Fibroblast of skin of scalp (primary cell): ENCODE measurements at places on chromosomes 11 and 22.

GRCh38 chr22:37529652-37530345 lies 10.6 kb upstream of the CARD10 start:
- DNase-seq, result no peak

DNA sequence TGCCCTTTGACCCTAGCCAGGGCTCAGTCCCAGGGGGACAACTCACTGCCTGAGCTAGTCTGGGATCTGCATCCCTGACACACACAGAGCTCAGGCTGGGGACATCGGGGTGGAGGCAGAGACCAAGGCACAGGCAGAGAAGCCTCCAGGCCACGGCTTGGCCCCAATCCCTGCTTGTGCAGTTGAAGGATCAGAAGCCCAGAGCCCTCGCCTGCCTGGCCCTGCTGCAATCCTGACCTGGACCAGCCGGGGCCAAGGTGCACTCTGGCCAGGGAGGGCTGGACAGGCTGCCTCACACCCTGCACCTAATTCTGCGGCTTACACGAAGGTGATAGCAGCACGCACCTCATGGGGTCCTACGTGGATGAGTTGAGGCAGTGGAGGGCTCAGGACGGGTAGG lies 34.6 kb downstream of the WNT7B start:
- no peak for DNase-seq

DNA sequence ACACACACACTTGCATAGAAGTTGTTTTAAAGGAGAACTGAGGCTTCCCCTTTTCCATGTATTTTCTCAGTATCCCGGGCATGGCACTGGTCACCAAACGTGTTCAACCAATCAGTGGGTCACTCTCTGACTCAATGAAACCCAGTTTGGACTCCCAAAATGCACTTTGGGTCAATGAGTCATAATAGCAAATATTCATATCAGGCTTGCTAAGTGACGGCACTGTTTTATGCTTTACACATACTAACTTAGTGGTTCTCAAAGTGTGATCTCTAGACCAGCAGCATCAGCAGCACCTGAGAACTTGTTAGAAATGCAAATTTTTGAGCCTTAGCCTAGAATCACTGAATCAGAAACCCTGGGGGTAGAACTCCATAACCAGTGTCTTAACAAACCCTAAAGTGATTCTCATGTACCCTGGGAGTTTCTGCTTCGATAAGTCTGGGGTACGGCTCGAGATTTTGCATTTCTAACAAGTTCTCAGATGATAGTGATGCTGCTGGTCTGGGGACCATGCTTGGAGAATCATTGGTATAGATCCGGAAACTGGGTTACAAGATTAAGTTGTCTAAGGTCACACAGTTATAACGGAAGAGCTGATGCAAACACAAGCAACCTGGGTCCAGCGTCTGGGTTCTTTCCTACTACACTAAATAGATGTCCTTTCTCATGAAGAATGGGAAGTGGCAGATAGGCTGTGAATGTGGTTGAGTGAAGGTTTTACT lies 35.6 kb downstream of the ETS1 start:
- DNase-seq, result no peak

- DNase-seq, result no peak
Observed at GRCh38 chr22:50516891-50517290, 8.5 kb downstream of the SCO2 start.

- DNase-seq, result peak; percentile 37
Observed at GRCh38 chr11:102564110-102564509, 33.6 kb upstream of the MMP7 start.

DNA sequence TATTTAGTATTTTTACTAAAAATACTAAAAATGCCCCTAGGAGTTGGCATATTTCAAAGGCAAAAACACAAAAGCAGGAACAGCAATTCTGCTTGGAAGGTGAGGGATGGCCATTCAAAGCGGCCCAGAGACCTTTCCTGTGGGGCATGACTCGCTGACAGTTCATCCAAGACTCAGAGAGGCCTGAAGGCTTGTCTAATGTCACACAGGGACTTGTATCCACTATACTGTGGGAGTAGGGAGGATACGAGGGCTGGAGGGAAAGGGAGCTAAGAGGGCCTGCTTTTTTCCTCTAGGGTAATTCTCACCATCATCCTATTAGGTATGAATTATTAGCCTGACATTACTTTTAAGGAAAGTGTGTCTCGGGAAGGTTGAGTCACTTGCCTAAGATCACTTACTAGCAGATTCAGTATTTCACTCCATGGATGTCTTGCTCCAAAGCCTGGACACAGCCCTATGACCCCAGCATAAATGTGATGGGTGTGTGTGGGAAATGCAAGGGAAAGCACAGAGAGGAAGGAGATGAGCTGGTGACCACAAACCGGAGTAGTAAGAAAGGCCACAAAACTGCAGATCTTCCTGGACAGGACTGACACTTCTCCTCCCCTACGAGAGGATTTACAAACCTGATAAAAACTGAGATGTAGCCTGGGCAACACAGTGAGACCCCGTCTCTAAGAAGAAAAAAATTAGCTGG lies 16.7 kb upstream of the UCP3 start:
- DNase-seq, result peak; percentile 8

DNA sequence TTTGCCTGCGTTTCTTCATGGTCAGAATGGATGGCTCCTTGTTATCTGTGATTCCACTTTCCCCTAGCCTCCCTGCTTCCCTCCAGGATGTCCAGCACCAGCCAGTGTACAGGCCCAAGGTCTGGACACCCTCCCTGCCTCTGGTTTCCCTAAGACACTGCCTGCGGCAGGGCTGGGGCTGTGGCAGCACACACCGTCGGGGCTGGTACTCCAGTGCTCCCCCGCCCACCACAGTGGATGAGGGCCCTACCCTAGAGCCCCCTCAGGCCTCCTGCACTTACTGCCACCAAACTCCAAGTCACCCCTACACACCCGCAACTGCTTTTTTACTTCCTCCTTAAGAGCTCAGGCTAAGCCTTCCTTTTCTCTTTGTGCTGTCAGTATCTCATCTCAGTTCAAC lies 28.9 kb downstream of the ZNF214 start:
- no peak for DNase-seq

GRCh38 chr11:129595038-129595962 lies 219.7 kb downstream of the BARX2 start:
- DNase-seq, result no peak

DNA sequence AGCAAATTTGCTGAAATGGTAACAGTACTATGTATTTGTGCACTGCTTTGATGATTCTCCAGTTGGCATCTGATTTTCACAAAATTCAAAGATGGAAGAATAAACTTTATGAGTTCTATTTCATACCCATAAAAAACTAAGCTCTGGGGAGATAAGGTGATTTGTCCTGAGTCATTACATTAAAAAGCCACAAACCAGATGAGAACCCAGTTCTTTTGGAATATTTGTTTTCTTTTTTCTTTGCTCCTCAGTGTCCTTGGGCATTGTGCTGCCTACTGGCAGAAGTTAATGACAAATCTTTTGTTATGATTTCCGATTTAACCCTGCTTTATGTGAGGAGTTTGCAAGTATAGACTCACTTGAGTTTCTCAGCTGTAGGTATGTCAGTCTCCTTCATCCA lies 45.4 kb upstream of the AMOTL1 start:
- DNase-seq, result no peak

DNA sequence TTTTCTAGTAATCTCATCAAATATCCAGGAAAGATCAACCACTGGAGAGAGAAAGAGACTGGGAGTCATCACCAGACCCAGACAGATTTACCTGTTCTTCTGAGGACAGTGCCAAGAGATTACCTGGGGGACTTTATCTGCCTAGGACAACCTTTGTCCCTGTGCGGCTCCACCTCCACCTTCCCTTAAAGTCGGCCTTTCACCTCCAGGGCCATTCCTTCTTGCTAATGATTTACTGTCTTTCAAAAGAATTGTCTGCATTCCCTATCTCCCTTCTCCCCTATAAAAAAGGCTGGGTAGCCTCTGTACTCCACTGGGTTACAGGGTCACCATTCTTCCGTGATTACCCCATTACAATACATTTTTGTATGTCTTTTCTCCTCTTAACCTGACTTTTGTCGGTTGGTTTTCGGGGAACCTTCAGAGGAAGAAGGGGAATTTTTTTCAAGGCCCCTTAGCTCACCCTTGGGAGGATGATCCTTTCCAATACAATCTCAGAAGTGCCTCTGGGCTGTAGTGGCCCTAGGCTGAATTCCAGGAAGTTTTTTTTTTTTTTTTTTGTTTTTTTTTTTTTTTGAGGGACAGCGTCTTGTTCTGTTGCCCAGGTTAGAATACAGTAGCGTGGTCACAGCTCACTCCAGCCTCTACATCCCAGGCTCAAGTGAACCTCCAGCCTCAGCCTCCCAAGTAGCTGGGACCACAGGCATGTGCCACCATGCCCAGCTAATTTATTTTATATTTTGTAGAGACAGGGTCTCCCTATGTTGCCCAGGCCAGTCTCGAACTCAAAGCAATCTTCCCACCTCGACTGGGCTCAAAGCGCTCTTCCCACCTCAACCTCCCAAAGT lies 1.5 kb upstream of the HMOX1 start:
- DNase-seq, result no peak

- no peak for DNase-seq
Observed at GRCh38 chr11:76637491-76638269, 32.9 kb downstream of the LRRC32 start.

DNA sequence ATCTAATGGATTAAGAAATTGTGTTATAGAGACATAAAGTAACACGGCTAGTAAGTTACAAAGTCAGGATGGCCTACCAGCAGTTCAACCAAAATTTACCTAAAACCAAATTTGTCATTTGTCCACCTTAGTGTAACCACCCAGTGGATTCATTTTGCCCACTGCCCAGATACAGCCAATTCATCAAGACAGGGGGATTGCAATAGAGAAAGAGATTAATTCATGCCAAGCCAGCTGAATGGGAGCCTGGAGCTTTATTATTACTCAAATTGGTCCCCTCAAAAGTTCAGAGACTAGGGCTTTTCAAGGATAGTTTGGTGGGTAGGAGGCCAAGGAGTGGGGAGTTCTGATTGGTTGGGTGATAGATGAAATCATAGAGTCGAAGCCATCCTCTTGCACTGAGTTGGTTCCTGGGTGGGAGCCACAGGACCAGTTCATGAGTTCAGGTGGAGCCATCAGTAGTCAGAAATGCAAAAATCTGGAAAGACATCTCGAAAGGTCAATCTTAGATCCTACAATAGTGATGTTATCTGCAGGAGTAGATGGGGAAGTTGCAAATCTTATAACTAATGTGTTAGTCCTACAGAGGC lies 304.2 kb upstream of the CADM1 start:
- DNase-seq, result no peak

DNA sequence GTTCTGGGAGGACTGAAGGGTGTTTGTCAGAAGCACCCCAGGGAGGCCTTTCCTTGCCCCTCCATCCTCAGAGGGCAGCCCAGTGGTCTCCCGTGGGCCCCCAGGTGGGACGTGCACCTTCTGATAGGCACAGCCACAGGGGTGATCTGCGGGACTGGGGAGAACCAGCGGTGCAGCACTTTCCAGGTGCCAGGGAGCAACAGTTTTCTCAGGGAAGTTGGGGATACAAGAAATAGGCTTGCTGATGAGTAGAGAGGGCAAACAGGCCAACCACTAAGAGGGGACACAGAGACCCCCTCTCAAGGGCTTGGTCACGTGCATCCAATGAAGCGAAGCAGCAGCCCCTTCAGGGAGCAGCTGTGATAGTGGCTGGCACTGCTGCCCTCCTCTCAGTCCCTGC lies 107.1 kb upstream of the BID start:
- DNase-seq, result no peak

GRCh38 chr11:118374729-118375128 lies 15.3 kb downstream of the UBE4A start:
- no peak for DNase-seq
